ENCODE measurements at places on chromosomes 4 and X.
A peak's percentile ranks its signal among the peaks of the same experiment; 100 is the strongest.

DNA sequence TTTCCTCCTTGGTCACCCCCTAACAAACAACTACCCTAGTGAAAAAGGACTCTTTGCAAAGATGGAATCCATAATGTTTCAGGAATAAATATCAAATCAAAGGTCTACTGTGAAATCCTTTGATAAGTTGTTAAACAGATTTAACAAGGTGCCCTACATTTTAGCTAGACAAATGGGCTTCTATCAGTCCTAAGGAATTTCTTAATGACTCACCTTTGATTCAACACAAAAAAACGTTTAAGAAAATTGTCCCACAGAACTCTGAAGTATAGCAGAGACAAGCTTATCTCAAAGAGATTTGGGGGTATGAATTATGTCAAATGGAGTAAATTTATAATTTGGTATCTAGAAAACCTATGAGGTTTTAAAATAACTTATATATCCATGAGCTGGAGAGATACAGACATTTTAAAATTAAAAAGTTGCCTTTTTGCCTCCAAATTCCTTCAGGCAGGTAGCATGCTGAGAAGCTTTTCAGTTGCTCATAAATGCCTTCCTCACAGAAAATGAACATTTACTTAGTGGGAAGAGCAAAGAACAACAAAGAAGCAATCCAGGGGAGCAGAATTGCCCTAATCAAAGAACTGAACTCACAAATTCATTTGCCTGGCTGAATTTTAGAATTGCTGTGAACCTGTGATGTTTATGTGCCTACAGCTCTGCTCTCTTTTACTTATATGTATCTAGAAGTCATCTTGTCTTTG, 649.3 kb downstream of the STPG2 start:
- DNase-seq: no peak

DNA sequence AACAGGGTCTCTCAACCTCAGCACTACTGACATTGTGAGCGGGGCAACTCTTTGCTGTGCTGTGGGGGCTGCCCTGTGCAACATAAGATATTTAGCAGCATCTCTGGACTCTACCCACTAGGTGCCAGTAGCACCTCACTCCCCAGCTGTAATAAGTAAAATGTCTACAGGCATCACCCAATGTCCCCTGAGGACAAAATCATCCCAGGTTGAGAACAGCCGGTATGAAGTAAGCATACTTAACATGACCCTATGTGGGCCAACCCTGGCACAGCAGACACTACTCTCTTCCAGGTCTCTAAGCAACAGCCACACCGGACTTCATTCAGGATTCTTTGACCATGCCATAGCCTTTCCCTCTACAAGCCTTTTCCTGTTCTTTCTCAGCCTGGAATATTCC, 10.5 kb upstream of the MGST2 start:
- DNase-seq: peak; percentile 39

GRCh38 chr4:69025191-69025998, 70.9 kb upstream of the UGT2B7 start:
- DNase-seq: no peak

DNA sequence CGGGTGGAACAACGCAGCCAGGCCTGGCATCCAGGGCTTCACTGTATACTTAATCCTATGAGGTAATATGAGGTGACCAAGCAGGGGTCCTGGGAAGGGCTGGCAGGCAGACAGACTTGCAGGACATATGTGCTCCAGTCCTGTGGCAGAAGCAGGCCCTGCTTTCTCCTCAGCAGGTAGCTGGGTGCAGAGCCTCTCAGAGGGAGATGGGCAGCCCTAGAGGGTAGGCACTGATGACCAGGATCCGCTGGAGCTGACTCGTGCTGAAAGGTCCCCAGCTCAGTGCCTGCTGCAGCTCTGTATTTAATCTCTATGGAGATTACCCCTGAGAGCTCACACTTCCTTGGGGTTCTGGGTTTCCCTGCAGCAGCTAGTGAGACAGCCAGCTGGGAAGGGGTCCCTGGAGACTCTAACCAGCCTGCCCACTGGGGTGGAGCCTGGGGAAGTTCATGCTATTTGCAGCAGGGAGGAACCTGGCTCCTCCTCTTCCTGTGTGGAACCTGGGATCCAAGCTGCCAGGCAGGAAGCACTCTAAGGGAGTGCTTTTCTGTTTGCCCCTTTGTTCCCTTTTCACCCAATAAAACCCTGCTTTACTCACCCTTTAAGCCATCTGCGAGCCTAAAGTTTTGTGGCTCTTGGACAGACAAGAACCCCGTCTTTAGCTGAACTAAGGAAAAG, 339.2 kb downstream of the DCAF12L2 start:
- DNase-seq: no peak

- no peak for DNase-seq
Measured at GRCh38 chr4:141240671-141241070, 20.0 kb downstream of the ZNF330 start.

DNA sequence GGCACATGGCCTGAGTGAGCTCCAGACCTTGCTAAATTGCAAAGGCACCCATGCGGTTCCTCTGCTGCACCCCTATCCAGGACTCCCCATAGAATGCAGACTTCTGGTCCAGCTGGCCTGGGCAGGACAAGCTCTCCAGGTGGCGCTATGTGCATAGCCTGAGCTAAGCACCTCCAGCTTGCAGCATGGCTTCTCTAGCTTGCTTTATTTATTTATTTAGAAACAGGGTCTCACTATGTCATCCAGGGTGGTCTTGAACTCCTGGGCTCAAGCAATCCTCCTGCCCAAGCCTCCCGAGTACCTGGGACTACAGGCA, 5.5 kb upstream of the WFS1 start:
- DNase-seq: no peak

- no peak for DNase-seq
Measured at GRCh38 chr4:187090401-187090800, 366.7 kb upstream of the FAT1 start.

- DNase-seq: no peak
Measured at GRCh38 chr4:165448700-165449099, 69.9 kb downstream of the CPE start.

DNA sequence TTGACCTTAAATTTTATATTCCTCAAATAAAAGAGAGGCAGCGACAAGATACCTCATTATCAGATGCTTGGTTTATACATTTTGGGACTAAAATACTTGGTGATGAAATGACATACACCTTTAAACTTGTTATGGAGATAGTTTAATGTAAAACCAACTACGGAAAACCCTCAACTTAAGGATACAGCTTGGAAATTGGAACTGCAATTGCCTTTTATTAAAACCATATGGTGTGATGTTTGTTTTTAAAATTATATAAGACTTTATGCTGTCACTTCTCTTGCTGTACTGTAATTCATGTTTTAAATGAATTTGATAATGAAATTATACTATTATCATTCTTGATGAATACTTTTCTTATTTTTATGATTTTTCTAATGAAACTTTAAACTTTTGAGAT, 25.9 kb downstream of the METTL14 start:
- no peak for DNase-seq

GRCh38 chr4:150625033-150625432, 43.1 kb downstream of the MAB21L2 start:
- DNase-seq: no peak

- no peak for DNase-seq
Measured at GRCh38 chrX:46704767-46705386, 54.0 kb downstream of the SLC9A7 start.

DNA sequence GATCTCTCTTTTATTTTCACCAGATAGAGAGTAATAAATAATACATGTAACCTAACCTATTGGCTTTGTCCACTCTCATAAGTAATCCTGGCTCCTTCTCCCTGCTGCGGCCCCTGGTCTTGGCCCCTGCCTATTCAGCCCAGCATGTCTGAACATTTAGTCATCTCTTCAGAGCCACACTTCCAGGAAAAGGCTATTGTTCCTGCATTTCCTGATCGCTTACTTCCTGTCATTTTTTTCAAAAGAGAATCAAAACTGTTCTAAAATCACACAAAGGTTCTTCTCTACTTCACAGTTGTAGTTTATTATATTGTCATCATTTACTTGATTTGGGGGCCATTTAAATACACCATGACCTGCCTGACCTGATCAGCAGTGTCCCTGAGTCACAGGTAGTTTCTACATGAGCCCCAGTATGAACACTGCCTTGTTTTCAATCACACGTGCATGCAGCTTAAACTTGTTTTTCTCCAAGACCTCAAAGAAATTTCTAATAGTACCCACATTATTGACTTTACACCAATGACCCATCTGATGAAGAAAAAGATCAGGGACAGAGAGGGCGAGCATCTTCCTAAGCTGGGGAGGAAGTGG, 47.4 kb upstream of the KDR start:
- no peak for DNase-seq

DNA sequence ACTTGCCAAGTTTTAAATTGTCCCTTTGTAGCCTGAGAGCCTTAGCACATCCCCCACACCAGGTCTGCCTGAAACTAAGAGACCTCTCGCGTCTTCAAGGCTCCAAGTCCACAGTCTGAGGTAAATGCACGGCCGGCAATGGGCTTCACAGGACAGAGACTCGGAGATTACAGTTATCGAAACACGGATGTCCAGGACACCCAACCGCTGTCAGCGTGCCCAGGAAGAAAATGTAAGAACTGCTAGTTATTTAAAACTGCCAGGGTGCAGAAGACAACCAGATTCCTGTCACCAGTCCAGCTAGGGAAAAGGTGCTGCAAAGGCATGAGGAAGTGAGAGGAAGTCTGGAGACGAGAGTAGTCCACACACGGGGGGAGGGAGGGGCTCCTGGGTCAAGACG, 28.9 kb downstream of the ZNF827 start:
- DNase-seq: no peak

GRCh38 chrX:100685284-100685996, 41.4 kb downstream of the SRPX2 start:
- peak; percentile 73 for DNase-seq

Measured in pons (tissue), 1 donor.